Glutamatergic neuron (in vitro differentiated cells): ENCODE measurements at places on chromosomes 12 and 14. TPM values are rescaled to one million over a fixed set of nuclear protein-coding genes. Genes with fewer than 3 reads are reported as not detected.

The SELPLG gene
- total RNA-seq, result 0.34 TPM

DNA sequence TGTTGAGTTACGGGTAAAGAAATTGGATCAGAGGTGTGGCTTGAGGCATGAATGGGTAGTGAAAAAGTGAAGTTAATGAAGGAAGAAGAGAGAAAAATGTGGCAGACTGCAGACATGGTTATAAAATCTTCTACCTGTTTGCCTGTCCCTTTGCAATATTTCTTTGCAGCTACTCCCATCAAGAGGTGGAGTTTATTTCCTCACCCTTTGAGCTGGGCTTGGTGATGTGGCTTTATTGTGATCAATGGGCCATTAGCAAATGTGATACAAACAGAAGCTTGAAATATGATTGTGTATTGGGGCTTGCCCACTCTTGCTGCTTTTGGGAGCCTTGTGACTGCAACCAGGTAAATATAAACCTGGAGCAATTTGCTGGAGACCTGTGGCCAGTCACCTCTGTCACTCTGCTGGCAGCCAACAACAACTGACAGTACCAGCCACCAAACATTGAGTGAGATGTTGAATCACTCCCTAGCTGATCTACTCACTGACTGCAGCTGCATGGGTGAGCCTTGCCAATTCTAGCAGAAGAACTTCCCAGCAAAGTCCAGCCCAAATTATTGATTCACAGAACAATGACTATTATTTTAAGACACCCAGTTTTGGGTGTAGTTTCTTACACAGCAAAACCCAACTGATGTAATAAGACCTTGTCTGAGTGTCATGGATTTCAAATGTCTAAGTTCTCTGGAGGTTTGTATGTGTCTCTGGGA, 151.0 kb upstream of the ATP2B1 start:
- no peak for DNase-seq

- DNase-seq, result no peak
Measured at GRCh38 chr14:79706382-79706781, 504.9 kb downstream of the DIO2 start.

- no peak for DNase-seq
Measured at GRCh38 chr12:27334721-27335082, 2.1 kb downstream of the BMAL2 start.

The PKP2 gene
- total RNA-seq, result 2.5 TPM
